Effector memory CD8-positive, alpha-beta T cell (primary cell): ENCODE measurements at places on chromosomes 7 and 10.

DNA sequence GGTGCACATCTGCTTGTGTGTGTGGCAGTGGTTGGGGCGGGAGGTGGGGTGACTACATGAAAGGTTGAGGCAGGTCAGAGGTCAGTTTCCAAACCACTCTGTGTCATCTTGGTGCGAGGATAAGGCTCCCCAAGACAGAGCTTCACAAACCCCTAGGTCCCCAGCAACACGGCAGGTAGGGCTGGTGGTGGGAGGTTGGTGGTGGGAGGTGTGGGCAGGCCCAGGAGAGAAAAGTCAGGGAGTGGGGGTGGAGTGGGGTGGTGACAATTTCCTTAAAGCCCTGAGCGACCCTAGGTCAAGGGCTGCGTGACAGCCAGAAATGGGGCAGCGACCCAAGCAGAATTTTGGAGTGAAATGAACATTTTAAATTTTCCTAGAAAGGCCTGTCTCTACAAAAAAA lies 1.6 kb upstream of the STRA8 start:
- no peaks in the 10 kb centered on the region for H3K36me3 ChIP-seq
- H3K27ac ChIP-seq = no peak overlapping the region
- peaks cover 4% of the 10 kb centered on the region for H3K4me1 ChIP-seq
- H3K4me3 ChIP-seq = no peak overlapping the region
- no peak for DNase-seq
- no peaks in the 10 kb centered on the region for H3K27me3 ChIP-seq

GRCh38 chr10:95796504-95796903 lies 40.5 kb downstream of the ENTPD1 start:
- peaks cover 8% of the 10 kb centered on the region for H3K27me3 ChIP-seq
- peaks cover 8% of the 10 kb centered on the region for H3K4me1 ChIP-seq
- no peak overlapping the region for H3K4me3 ChIP-seq
- H3K36me3 ChIP-seq = no peaks in the 10 kb centered on the region
- DNase-seq = no peak
- H3K27ac ChIP-seq = no peak overlapping the region

DNA sequence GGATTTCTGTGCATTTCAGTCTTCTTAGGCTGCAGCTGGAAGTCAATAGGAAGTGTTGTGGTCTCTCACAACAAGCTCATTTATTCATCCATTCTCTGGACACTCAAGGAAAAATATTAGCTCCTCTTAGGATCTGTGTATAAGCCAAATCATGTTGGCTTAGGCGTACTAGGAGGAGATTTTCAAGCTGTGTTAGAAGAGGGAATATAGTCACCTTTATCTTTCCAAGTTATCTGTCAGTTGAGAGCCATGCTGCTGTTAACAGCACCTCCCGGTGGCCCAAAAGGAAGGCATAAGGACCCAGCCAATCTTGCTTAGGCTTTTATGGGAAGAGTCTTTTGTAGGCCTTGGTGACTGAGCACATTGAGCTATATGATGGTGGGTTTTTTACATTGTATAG lies 220.0 kb downstream of the LRMDA start:
- H3K4me1 ChIP-seq = no peaks in the 10 kb centered on the region
- H3K36me3 ChIP-seq = no peaks in the 10 kb centered on the region
- DNase-seq = no peak
- H3K4me3 ChIP-seq = no peak overlapping the region

GRCh38 chr7:2094454-2095045 lies 138.2 kb downstream of the MAD1L1 start:
- peaks cover 5% of the 10 kb centered on the region for H3K36me3 ChIP-seq
- no peak for DNase-seq
- H3K4me1 ChIP-seq = peaks cover 21% of the 10 kb centered on the region
- H3K27me3 ChIP-seq = no peaks in the 10 kb centered on the region

DNA sequence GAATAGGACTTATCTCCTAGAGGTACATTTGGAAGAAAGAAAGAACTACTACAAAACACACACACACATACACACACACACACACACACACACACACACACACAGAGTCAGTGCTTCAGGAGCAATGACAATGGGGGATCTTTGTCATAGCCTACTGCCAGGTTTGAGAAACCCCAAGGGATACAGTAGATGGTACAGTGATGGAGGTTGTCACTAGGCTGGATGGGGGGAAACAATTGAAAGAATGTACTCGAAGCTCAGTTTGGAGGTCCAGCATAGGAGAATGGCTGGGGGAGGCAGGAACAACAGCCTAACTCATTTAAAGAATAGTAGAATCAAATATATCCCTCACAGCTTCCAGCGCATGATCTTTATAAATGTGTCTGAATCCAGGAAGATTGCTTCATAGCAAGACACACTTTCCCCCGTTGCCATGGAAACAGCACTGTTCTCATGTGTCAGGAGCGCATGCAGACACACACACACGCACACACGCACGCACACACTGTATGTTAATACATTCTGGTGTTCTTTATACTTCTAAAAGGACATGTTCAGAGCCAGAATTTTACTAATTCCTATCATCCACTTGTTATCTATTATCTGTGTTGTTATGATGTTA lies 32.6 kb upstream of the ZNRF2 start:
- no peak overlapping the region for H3K4me3 ChIP-seq
- no peak overlapping the region for H3K27ac ChIP-seq
- H3K4me1 ChIP-seq = peaks cover 2% of the 10 kb centered on the region
- no peaks in the 10 kb centered on the region for H3K27me3 ChIP-seq
- no peak for DNase-seq

GRCh38 chr10:117547716-117548668 lies 5.4 kb downstream of the EMX2 start:
- peak overlapping the region; percentile 45 for H3K27ac ChIP-seq
- H3K4me1 ChIP-seq = peaks cover 22% of the 10 kb centered on the region
- no peak for DNase-seq
- no peak overlapping the region for H3K4me3 ChIP-seq

DNA sequence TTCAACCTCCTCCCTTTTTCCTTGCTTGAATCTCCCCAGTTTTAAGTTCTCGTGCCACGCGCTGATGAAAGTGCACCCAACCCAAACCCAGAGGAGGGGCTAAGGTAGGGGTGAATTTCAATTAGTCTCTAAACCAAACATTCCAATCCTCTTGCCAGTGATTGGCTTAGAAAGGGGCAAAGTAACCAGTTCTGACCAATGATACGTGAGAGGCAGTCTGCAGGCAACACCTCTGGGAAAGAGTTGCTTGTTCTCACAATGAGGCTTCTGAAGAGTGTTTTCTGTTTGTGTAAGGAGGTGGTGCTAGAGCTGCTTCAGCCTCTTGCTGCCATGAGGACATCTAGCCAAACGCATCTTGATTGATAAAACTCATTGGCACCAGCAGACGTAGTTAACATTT lies 21.8 kb downstream of the SLC35G1 start:
- H3K36me3 ChIP-seq = no peaks in the 10 kb centered on the region
- H3K27ac ChIP-seq = no peak overlapping the region
- no peak overlapping the region for H3K4me3 ChIP-seq

GRCh38 chr7:140656548-140657515 lies 15.9 kb upstream of the ADCK2 start:
- peak overlapping the region; percentile 80 for H3K4me3 ChIP-seq
- H3K27me3 ChIP-seq = peaks cover 26% of the 10 kb centered on the region
- peak; percentile 16 for DNase-seq
- no peaks in the 10 kb centered on the region for H3K36me3 ChIP-seq

- H3K4me1 ChIP-seq = no peaks in the 10 kb centered on the region
- no peak overlapping the region for H3K4me3 ChIP-seq
- no peaks in the 10 kb centered on the region for H3K36me3 ChIP-seq
- no peak overlapping the region for H3K27ac ChIP-seq
- no peak for DNase-seq
- peaks cover 15% of the 10 kb centered on the region for H3K27me3 ChIP-seq
Measured at GRCh38 chr7:158109364-158110033, 478.1 kb downstream of the PTPRN2 start.

GRCh38 chr7:30660331-30661255 lies 21.7 kb downstream of the CRHR2 start:
- H3K36me3 ChIP-seq = no peaks in the 10 kb centered on the region
- H3K4me3 ChIP-seq = no peak overlapping the region

GRCh38 chr7:12638851-12639456 lies 48.5 kb upstream of the ARL4A start:
- no peak overlapping the region for H3K27ac ChIP-seq
- DNase-seq = no peak
- peaks cover 18% of the 10 kb centered on the region for H3K4me1 ChIP-seq
- H3K36me3 ChIP-seq = peaks cover 5% of the 10 kb centered on the region
- no peaks in the 10 kb centered on the region for H3K27me3 ChIP-seq
- H3K4me3 ChIP-seq = no peak overlapping the region

- peaks cover 15% of the 10 kb centered on the region for H3K27me3 ChIP-seq
- no peaks in the 10 kb centered on the region for H3K36me3 ChIP-seq
- no peaks in the 10 kb centered on the region for H3K4me1 ChIP-seq
- H3K4me3 ChIP-seq = no peak overlapping the region
- no peak for DNase-seq
Measured at GRCh38 chr7:113004726-113005454, 81.7 kb downstream of the GPR85 start.

GRCh38 chr10:72765051-72765745 lies 73.3 kb downstream of the MCU start:
- H3K27ac ChIP-seq = no peak overlapping the region
- H3K4me1 ChIP-seq = no peaks in the 10 kb centered on the region
- H3K36me3 ChIP-seq = no peaks in the 10 kb centered on the region
- H3K4me3 ChIP-seq = no peak overlapping the region

DNA sequence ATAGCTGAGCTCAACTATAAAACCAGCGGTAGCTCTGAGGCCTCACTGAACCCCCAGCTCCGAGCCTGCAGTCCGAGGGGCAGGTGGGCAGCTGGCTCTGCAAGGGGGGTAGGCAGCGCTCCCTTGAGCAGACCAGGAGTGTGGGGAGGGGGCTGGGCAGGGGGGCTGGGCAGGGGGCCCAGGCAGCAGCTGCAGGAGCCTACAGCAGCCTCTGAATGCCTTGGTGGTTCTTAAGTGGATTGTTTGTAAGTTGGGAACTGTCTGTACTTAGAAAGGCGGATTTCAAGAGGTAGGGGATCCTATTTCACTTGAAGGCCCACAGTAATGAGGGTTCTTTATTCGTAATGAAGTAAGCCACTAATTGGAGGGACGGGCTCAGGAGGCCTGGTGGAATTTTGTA lies 72.3 kb downstream of the ICA1 start:
- peaks cover 17% of the 10 kb centered on the region for H3K4me1 ChIP-seq
- DNase-seq = no peak
- no peak overlapping the region for H3K27ac ChIP-seq
- H3K4me3 ChIP-seq = no peak overlapping the region
- H3K27me3 ChIP-seq = peaks cover 9% of the 10 kb centered on the region

- H3K36me3 ChIP-seq = no peaks in the 10 kb centered on the region
- no peaks in the 10 kb centered on the region for H3K27me3 ChIP-seq
- no peaks in the 10 kb centered on the region for H3K4me1 ChIP-seq
Measured at GRCh38 chr7:36344622-36345021, 45.0 kb upstream of the ANLN start.

DNA sequence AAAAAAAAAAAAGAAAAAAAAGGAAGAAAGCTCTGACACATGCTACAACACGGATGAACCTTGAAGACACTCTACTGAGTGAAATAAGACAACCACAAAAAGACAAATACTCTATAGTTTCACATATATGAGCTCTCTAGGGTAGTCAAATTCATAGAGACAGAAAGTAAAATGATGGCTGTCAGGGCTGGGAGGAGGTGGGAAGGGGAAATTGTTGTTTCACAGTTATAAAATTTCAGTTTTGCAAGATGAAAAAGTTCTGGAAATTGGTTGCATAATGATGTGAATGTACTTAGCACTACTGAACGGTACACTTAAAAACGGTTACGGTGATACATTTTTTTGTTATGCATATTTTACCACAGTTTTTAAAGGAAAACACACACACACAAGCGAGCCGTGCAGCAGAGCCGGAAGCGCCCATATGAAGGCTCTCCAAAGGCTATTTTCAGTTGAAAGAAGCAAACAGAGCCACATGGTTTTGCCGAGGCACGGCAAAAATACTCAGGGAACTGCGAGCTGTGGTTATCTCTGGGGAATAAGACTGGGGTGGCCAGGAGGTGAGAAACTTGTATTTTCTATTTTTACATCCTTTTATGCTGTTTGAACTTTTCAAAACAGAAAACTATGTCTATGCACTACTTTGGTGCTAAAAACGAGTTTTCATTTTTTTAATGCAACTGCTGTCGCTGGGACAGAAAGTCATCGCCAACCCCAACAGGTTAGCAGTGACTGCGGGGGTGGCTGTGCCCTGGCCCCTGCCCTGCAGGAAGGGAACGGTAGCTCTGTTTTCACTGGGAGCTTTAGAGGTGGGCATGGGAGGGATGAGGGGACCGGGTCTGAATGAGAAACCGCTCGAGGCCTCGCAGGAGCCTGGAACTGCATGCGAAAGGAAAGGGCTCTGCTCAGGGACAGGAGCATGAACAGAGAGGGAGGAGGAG lies 132.9 kb downstream of the OAT start:
- H3K27ac ChIP-seq = no peak overlapping the region
- H3K27me3 ChIP-seq = peaks cover 24% of the 10 kb centered on the region
- DNase-seq = no peak
- H3K4me1 ChIP-seq = no peaks in the 10 kb centered on the region
- no peak overlapping the region for H3K4me3 ChIP-seq

GRCh38 chr7:69246758-69247157 lies 351.5 kb upstream of the AUTS2 start:
- H3K4me3 ChIP-seq = no peak overlapping the region
- no peaks in the 10 kb centered on the region for H3K4me1 ChIP-seq
- no peak for DNase-seq

- no peak overlapping the region for H3K4me3 ChIP-seq
- DNase-seq = no peak
- H3K4me1 ChIP-seq = peaks cover 6% of the 10 kb centered on the region
- H3K27ac ChIP-seq = no peak overlapping the region
Measured at GRCh38 chr10:32148864-32149251, 92.6 kb upstream of the KIF5B start.

DNA sequence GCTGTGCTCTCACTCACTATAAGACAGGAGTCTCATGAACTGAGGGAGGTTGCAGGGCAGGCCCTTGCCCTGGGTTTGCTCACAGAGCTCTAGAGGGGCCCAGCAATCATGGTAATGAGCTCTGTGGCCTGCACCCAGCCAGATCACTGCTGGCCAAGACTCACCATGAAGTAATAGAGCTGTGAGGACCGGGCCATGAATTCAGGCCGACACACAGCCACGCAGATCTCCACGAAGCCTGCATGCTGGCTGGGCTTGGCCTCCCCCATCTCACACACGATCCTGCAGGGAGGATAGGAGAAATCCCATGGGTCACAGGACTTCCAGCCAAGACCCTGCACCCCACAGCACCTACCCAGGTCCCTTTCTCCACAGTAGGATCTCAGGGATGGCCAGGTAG lies 382.4 kb downstream of the PLXNA4 start:
- no peaks in the 10 kb centered on the region for H3K4me1 ChIP-seq
- no peaks in the 10 kb centered on the region for H3K36me3 ChIP-seq
- no peak overlapping the region for H3K4me3 ChIP-seq
- H3K27ac ChIP-seq = no peak overlapping the region
- no peak for DNase-seq
